ENCODE measurements at places on chromosomes 3 and 15.

DNA sequence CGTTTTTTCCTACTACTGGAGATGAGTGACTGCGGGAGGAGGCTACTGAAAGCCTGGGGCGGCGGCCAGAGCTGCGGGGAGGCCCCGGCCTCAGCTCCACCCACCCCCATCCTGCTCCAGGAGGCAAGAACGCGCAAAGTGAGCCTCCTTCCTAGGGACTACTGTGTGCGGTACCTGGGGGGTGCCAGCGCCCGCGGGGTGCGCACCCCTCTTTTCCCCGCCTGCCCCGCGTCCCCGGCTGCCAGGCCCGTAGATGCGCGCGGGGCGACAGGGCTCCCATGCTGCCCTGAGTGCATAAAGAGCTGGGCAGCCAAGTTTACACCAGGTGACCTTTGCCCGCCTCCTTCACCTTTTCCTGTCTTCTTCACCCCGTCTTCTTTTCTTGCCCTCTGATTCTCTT is 2.5 kb upstream of the USF3 start:
- no peak for DNase-seq

DNA sequence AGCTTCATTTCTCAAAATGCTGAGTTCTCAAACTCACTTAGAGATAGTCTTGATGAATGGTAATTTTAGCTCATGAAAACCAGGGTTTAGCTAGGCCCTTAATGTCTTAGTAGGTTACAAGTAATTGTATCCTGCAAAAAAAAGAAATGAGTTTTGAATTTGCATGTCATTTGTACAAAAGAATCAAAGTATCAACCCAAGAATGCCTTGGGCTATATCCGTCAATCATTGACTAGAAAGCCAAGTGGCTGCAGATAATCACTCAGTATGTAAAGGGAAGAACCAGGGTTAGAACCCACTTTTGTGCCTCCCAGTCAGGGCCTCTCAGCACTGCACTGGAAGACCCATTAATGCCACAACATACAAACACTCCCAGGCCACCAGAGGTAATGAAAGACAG is 427.6 kb upstream of the MDFIC2 start:
- DNase-seq, result no peak

- no peak for DNase-seq
Measured at GRCh38 chr3:5321666-5322340, 134.3 kb downstream of the EDEM1 start.

DNA sequence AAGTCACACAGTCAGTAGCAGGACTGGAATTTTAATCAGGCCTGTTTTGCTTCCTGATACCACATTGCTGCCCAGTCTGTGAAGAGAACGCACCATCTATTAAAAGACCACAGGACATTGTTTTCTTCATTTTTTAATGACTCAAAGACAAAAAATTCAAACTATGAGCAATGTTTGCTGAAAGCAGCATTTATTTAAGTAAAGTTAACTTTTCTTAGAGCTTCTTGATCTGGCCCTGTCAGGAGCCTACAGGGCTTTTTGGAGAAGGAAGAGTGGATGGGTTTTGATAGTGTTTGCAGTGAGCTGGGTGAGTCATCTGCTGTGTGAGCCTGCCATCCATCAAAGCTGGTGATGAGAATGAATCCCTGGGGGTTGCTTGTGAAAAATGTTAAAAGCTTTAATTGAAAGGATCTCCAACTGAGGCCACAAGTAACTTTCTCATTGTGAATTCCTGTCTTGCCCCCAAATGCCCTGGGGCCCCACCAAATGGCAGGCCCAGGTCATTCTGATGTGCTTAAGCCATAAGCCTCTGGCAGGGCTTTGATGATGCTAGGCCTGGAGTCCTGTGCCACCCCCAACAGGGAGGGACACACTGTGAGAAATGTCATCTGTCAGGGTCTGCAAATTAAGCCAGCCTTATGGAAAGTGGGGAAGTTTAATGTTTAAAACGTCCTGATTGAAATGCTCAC is 136.2 kb upstream of the PFN2 start:
- DNase-seq, result no peak

- no peak for DNase-seq
Measured at GRCh38 chr3:24640330-24640877, 145.8 kb upstream of the THRB start.

DNA sequence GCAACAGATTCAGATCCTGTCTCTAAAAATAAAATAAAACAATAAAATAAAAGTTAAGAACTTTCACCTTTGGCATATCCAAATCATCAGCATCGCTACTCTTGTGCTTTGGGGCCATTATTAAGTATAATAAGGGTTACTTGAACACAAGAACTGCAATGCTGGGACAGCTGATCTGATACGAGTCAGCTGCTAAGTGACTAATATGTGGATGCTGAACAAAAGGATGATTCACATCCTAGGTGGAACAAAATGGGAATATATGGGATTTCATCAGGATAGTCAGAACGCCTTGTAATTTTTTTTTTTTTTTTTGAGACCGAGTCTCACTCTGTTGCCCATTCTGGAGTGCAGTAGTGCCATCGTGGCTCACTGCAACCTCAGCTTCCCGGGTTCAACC is 29.7 kb downstream of the BUB1B start:
- no peak for DNase-seq

DNA sequence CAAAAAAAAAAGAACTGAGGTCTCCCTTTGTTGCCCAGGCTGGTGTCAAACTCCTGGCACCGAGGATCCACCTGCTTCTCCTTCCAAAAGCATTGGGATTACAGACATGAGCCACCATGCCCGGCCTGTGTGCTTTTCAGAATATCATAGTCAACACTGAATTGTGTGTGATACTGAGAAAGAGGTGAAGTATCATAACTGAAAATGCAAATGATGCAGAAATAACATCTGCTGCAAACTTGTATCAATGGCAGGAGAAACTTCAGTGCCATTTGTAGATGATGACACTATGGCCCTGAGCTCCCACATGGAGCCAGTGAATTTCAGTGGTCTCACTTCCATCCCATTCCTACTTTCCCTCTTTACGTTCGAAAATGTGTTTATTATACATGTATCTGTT is 21.9 kb downstream of the IL12A start:
- no peak for DNase-seq

- DNase-seq, result no peak
Measured at GRCh38 chr3:187247398-187247797, 44.1 kb downstream of the MASP1 start.

DNA sequence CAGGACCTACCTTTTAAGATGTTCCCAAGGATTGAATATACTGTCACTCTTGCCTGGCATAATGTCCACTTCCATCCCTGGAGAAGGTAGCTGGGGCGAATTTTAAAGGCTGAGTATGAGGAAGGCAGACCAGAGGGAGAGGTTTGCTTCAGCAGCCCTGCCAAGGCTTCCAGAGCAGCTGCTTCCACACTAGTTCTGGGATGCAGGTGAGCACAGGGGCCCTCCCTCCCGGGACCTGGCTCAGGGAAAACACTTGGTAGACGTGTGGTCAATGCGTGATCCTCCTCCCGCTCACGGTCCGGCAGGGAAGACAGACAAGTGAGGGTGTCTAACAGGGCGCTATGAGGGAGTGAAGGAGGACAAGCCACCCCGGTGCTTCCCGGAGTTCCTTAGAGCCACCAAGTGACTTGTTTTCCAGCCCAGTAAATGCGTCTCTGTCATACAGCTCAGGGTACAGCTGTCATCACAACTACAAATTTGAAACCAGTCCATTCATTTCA is 327.6 kb downstream of the ARRDC4 start:
- DNase-seq, result no peak

- DNase-seq, result no peak
Measured at GRCh38 chr3:117645561-117646242, 936.1 kb downstream of the TUSC7 start.

DNA sequence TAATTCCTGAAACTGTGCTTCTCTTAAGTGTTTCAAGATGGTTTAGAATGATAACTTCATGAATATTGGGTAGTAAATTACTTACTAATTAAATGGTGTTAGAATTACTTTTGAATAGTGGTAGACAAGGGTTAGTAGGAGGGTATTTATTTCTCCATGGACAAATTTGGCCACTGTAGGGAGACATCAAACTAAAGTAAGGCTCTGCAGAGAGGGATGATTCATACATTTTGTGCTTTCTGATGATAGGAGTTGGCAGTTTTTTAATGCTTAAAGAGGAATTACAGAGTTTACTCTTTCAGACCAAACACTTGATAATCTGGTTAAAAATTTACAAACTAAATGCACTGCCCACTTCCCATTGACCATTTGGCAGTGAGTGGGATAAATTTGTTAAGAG is 127.6 kb downstream of the NAALADL2 start:
- DNase-seq, result no peak

DNA sequence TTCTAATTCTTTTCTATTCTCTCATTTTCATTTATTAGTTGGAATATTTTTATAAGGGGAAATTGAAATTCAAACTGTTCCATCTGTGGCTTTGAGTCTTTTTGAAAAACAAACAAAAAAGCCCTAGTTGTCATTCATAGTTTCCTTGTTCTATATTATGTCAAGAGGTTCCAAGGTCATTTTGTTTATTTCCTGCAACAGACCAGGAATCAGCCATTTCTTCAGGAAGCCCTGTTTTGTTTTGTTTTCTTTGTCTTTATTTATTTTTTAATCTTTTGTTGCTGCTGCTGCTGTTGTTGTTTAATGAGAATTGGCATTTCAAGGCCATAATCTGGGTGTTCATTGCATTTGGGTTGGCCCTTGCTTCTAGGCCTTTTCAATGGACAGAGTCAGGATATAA is 14.8 kb downstream of the LNP1 start:
- DNase-seq, result no peak

GRCh38 chr3:107716734-107717133 is 194.0 kb downstream of the BBX start:
- DNase-seq, result no peak

GRCh38 chr3:161540594-161540993 is 44.0 kb downstream of the OTOL1 start:
- no peak for DNase-seq

DNA sequence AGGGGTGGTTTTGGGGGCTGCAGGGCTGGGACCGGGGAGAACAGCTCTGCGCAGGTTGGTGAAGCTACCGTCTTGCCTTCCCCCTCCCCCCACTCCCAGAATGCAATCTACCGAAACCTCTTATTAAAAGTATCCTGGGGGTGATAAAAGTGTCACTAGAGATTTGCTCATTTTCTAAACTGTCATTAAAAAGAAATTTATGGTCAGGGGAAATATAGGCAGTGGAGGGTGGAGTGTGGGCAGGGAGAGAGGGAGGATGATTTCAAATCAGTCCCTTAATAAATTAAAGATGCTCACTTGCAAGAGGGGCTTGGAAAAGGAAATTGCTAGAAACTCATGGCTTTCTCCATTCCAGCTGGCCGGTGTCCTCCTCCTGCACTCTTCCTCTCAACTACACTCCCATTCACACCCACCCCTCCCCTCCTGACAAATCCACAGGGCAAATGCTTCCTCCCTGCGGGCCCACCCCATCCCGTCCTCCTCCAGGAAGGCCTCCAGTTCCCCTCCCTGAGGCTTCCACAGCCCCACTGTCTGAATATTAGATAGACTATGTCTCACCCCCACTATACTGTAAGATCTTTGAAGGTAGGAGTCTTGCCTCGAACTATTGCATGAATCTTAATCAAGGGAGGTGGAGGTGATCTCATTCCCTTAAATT is 83.9 kb downstream of the TLE3 start:
- no peak for DNase-seq

DNA sequence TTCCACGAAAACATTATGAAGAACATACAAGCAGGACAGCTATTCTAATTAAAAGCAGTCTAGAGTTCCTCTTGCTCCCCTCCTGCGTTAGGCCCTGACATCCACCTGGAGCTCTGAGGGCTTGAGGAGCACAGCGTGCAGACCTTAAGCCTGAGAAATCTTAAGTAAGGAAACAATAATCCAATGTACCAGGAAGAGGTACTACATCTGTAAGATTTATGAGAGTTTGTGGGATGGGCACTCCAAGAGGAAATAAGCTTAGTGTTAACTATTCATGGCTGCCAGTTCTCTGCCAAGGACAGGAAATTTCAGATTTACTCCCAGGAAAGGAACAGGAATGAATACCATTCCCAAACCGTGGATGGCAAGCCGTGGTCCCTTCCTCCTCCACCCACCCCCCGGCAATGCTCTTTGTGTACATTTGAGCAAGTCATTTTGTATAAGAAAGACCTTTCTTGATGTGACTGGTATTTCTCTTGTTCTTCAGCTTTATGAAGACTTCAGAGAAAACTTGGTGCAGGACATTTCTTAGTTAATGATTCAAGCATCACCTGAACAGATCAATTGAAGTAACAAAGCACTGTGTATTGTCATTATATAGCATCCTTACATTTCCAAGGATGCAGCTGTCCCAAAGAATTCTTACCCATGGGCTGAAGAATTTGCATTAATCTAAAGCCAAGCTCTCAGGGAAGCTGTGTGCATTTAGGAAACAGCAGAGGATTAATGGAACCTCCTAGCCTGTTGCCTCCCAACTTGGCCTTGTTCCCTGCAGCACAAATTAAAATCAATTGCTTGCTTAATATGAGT is 28.8 kb upstream of the VILL start:
- no peak for DNase-seq

DNA sequence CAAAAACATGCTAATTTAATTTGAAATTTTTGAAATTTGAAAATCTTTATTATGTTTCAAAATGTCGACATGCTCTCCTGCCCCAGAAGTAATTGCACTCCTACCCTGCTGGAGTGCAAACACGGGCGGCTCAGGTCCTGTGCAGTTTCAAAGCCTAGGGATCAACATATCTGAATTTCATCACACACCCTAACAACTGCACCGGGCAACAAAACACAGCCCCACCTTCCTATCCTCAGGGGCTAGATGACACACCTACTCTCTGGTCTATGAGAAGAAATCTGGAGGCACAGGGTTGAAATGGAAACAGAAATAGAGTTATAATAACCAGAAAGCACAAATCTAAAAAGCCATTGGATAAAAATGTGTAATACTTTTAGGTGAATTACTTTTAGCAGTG is 61.4 kb downstream of the BFSP2 start:
- no peak for DNase-seq

DNA sequence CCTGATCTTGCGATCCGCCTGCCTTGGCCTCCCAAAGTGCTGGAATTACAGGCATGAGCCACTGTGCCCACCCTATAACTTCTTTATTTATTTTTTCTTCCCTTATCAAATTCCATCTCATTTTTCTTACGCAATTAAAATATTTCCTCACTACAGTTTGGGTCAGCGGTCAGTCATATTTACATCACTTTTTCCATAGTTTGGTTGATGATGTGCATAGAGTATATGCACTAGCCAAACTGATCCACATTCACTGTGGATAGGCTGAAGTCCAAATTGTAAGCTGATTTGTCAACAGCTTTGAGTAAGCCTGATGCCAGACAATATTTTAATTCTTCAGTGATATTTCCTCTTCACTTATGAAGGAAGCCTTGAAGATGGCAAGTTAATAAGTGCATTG is 256.3 kb downstream of the TIGIT start:
- DNase-seq, result no peak

GRCh38 chr3:107740992-107741896 is 218.5 kb downstream of the BBX start:
- no peak for DNase-seq

DNA sequence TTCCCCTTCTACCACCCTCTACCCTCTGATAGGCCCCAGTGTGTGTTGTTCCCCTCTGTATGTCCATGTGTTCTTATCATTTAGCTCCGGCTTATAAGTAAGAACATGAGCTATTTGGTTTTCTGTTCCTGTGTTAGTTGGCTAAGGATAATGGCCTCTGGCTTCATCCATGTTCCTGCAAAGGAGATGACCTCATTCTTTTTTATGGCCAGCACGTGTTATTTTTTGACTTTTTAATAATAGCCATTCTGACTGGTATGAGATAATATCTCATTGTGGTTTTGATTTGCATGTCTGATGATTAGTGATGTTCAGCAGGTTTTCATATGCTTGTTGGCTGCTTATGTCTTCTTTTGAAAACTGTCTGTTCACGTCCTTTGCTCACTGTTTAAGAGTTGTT is 63.1 kb upstream of the NPHP3 start:
- no peak for DNase-seq

GRCh38 chr3:112128843-112129727 is 4.0 kb downstream of the GCSAM start:
- DNase-seq, result no peak

Measured in left ventricle myocardium inferior (tissue), 1 donor.